Body of pancreas (tissue), 4 donors: ENCODE measurements at places on chromosomes 2 and 18. TPM values are rescaled to one million over a fixed set of nuclear protein-coding genes. Genes with fewer than 3 reads are reported as not detected.

- no peak for DNase-seq
These were observed 312.9 kb downstream of the NCKAP5 start for GRCh38 chr2:133255360-133255759.

DNA sequence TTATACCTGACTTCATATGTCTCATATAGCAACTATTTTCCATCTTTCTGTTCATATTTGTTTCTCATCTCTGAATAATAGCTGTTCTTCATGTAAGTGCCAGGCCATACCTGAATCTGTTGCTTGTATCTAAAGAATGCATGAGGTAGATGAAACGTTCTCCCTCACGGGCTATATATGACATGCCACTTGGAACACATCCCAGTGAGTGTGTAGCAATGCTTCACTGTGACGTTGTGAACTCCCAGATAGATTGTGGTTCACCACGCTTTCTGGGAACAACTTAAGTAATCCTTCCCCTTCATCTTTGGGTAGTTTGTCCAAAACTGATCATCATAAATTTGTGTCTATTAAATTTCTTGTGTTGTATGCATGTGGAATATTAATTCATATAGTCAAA lies 60.1 kb downstream of the RDH14 start:
- DNase-seq, result no peak

DNA sequence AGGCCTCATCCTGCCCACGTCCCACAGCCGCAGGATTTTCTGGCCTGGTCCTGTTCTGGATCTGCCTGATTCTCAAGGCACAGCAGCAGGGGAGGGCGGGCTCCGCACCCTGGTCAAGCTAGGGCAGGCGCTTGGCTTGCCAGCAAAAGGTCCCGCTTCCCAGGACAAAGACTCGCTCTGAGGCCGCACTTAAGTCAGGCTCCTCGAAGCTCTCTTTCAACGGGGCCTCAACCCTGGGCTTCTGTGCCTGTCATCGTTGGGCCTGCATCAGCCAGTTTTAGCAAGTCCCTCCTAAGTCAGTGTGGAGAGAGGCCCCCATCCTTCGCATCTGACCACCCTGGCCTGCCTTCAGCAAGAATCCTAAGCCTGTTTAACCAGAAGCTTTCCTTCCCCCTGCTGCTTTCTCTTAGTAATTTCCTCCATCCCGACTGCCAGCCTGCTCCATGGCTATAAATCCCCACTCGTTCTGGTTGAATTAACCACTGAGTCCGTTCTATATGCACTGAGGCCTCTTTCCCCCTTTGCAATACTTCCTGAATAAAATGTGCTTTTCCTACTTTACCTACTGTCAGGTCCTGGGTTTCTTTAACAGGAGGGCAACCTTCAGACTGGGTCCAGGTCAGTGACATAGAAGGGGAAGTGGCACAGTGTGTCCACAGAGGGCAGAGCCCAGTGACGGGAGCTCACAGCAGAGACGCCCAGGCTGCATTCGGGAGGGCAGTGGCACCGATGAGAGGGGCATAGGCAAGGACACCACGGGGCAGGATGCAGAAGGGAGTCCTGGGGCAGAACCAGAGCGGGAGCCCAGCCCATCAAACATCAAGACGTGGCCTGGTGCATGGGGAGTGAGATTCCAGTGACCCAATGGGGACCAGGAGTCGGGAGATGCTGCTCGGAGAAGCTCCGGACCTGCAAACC lies 62.7 kb downstream of the SP110 start:
- no peak for DNase-seq

Gene SERPINB4
- not detected for total RNA-seq

- no peak for DNase-seq
These were observed 125.3 kb downstream of the ARHGAP28 start for GRCh38 chr18:6854811-6855210.

Gene APCDD1
- total RNA-seq, result 8.6 TPM

- no peak for DNase-seq
These were observed 83.2 kb downstream of the BCL2 start for GRCh38 chr18:63236406-63236805.

GRCh38 chr2:105812180-105813044 lies 67.7 kb downstream of the NCK2 start:
- peak; percentile 51 for DNase-seq

- DNase-seq, result no peak
These were observed 13.8 kb upstream of the DSC3 start for GRCh38 chr18:31056296-31056695.

DNA sequence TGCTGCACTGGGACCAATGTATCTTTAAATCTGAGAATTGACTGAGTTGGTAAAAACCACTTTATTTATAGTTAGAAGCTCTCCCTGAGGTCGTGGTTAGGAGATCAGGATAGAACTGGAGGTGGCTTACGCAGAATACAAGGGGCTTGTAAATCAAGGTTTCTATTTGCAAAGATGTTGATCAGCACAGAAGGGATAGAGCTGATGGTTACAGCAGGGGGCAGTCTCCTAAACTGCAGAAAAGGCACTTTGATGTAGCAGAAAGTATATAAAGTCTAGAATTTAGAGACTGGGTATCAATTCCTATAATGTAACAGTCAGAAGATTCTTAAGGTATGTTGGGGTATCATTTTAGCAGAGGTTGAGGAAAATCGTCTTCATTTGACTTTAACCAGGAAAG lies 25.2 kb upstream of the ACVR1 start:
- DNase-seq, result no peak

GRCh38 chr2:202069170-202070067 lies 3.6 kb upstream of the KIAA2012 start:
- DNase-seq, result no peak

GRCh38 chr2:47897883-47898731 lies 8.2 kb downstream of the FBXO11 start:
- no peak for DNase-seq

DNA sequence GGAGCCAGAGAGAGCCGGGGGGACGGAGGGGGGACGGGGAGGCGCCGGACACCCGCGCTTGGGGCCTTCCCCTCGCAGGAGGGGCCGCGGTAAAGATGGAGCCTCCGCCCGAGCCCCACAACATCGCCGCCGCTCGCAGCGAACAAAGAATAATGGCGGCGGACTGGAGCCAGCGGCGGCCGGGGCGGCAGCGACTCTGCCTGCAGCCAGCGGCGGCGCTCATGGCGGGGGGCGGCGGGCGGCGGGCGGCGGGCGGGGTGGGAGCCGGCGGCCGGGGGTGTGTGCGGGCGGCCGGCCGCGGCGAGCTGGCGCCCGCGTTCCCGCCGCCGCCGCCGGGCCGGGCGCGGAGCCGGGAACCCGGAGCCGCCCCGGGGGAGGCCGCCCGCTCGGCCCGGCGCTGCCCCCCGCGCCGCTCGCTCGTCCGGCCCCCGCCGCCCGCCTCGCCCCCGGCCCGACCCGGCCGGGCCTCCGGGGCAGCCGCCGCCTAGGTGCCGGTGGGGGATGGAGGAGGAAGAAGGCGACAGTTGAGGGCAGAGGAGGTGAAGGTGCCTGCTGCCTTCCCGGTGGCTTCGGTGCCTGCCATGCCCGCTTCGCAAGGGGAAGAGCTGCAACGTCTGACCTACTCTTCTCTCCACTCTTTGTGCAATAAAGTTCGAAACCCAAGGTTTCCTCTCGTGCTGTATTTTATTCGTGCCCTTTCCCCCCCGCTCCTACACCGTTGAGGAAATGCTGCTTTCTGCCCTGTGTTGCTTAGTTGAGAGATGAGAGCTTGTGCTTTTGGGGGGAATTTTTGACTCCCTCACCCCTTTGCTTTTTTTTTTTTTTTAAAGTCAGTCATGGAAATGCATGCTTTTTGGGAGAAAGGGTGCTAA lies 634 bp downstream of the CREB1 start:
- peak; percentile 39 for DNase-seq
